Upper lobe of right lung (tissue), 1 donor: ENCODE measurements at places on chromosomes 12 and 14. TPM values are rescaled to one million over a fixed set of nuclear protein-coding genes. Genes with fewer than 3 reads are reported as not detected.

KCNK10 gene
- 0.09 TPM for total RNA-seq

KRT71 gene
- not detected for total RNA-seq

LRRC10 gene
- not detected for total RNA-seq

PLEKHH1 gene
- 2.3 TPM for total RNA-seq

PRB2 gene
- not detected for total RNA-seq

CACNA1C gene
- total RNA-seq: 15.6 TPM

DEPDC4 gene
- total RNA-seq: 0.61 TPM

AKAP6 gene
- total RNA-seq: 7.7 TPM

TAS2R43 gene
- total RNA-seq: not detected

TMEM229B gene
- total RNA-seq: 5.4 TPM

SERPINA5 gene
- 0.41 TPM for total RNA-seq

GUCY2C gene
- not detected for total RNA-seq

GPR68 gene
- 6.3 TPM for total RNA-seq

COL2A1 gene
- total RNA-seq: not detected

ARPC3 gene
- total RNA-seq: 238 TPM

FOXG1 gene
- total RNA-seq: not detected

MYF5 gene
- total RNA-seq: not detected

KMT2D gene
- 102 TPM for total RNA-seq
